ENCODE measurements at places on chromosomes 5 and 9. TPM values are rescaled to one million over a fixed set of nuclear protein-coding genes. Genes with fewer than 3 reads are reported as not detected.

GRCh38 chr5:59187857-59188256 is 605.0 kb downstream of the RAB3C start:
- peak overlapping the region; percentile 31 for H3K4me3 ChIP-seq
- no peaks in the 10 kb centered on the region for H3K27me3 ChIP-seq
- peak overlapping the region; percentile 79 for H3K27ac ChIP-seq
- peaks cover 7% of the 10 kb centered on the region for H3K36me3 ChIP-seq
- no peak for DNase-seq

DNA sequence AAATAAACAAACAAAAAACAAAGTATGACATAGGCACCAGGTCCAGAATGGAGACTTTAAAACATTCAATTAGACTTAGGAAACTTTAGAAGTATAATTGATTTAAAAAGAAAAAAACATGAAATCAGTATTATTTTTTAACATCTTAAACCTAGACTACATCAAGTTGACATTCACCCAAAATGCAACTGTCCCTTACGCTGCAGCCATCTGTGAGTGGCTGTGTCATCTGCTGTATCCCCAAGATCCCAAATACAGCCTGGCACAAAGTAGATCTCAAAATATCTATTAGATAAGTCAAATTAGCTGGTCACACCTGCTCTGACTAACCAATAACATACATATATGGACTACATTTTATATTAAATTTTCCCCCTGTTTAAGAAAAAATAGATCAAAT is 7.8 kb downstream of the TTLL11 start:
- no peaks in the 10 kb centered on the region for H3K27me3 ChIP-seq
- no peak overlapping the region for H3K4me3 ChIP-seq
- H3K27ac ChIP-seq = peak overlapping the region; percentile 90
- DNase-seq = no peak
- no peaks in the 10 kb centered on the region for H3K36me3 ChIP-seq

DNA sequence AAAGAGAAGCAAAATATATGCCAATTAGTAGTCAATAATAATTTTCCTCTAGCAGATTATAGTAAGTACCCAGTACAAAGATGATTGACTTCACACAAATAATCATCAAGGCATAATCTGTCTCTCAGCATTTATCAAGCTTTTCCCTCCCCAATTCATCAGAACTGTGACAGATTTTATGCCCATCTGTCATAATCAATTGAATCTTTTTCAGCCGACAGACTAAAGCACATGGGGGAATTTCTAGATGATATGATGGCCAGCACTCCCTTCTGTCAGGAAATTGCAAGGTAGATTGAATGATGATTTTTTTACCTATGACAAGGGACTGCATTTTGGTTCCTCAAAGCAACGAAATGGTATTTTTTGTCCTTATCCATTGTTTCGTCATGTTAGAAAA is 227.1 kb upstream of the CYLC2 start:
- H3K36me3 ChIP-seq = no peaks in the 10 kb centered on the region
- H3K27ac ChIP-seq = no peak overlapping the region
- H3K4me3 ChIP-seq = no peak overlapping the region
- DNase-seq = no peak
- no peaks in the 10 kb centered on the region for H3K4me1 ChIP-seq
- H3K27me3 ChIP-seq = no peaks in the 10 kb centered on the region

The PCDHB7 gene
- total RNA-seq = 2.2 TPM

DNA sequence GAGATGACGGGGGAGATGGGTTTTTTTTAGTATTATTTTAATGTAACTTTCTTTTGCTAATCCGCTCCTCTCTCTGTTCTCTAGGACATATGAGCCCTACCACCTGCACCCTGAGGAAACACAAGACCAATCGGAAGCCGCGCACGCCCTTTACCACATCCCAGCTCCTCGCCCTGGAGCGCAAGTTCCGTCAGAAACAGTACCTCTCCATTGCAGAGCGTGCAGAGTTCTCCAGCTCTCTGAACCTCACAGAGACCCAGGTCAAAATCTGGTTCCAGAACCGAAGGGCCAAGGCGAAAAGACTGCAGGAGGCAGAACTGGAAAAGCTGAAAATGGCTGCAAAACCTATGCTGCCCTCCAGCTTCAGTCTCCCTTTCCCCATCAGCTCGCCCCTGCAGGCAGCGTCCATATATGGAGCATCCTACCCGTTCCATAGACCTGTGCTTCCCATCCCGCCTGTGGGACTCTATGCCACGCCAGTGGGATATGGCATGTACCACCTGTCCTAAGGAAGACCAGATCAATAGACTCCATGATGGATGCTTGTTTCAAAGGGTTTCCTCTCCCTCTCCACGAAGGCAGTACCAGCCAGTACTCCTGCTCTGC is 4.8 kb downstream of the MSX2 start:
- no peaks in the 10 kb centered on the region for H3K36me3 ChIP-seq
- H3K4me3 ChIP-seq = no peak overlapping the region
- H3K4me1 ChIP-seq = peaks cover 21% of the 10 kb centered on the region
- no peak for DNase-seq
- no peak overlapping the region for H3K27ac ChIP-seq

- H3K27me3 ChIP-seq = no peaks in the 10 kb centered on the region
- H3K4me3 ChIP-seq = no peak overlapping the region
- no peak overlapping the region for H3K27ac ChIP-seq
- DNase-seq = no peak
Observed at GRCh38 chr5:80921026-80921425, 39.1 kb upstream of the RASGRF2 start.

DNA sequence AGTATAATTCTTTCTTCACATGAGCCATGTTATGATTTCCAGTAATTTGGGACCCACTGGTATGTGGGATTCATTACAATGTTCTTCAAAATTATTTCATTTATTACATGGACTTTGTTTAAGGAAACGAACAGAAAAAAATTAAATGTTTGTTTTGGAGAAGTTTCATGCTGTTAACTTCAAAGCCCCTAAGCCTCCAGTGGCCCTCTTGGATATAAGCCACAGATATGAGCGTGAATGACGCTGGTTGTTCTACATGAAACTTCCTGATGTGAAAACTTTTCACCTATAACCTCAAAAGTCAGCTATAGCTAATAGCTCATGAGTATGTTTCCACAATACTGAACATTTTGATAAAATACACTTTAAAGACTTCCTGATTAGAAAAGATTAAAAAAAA is 334.2 kb downstream of the PDE4D start:
- H3K27ac ChIP-seq = no peak overlapping the region
- no peaks in the 10 kb centered on the region for H3K36me3 ChIP-seq
- no peak overlapping the region for H3K4me3 ChIP-seq
- H3K27me3 ChIP-seq = no peaks in the 10 kb centered on the region

DNA sequence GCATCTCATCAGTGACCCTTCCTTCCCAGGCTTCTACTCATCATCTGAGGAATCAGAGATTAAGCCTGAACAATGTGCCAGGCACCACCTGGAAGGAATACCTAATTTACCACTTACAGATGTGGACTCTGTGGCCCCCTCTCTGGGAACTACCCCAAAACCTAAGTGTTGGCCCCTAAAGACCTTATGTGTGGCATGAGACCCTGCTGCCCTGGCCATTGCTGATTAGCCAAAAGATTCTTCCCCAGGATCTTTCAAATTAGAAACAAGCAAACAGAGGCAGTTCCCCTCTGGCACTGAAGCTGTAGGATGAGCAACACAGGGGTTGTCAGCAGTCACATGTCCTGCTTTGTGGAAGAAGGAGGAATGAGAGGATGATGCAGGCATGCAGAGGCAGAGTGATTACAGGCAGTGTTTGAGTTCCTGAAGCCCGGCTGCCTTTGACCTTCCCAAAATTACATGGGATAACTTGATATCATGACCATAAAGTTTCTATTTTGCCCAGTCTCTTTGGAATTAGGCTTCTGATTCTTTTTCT is 10.6 kb downstream of the SPINK4 start:
- peak; percentile 38 for DNase-seq
- H3K27me3 ChIP-seq = no peaks in the 10 kb centered on the region
- no peaks in the 10 kb centered on the region for H3K4me1 ChIP-seq
- no peak overlapping the region for H3K27ac ChIP-seq
- no peak overlapping the region for H3K4me3 ChIP-seq

DNA sequence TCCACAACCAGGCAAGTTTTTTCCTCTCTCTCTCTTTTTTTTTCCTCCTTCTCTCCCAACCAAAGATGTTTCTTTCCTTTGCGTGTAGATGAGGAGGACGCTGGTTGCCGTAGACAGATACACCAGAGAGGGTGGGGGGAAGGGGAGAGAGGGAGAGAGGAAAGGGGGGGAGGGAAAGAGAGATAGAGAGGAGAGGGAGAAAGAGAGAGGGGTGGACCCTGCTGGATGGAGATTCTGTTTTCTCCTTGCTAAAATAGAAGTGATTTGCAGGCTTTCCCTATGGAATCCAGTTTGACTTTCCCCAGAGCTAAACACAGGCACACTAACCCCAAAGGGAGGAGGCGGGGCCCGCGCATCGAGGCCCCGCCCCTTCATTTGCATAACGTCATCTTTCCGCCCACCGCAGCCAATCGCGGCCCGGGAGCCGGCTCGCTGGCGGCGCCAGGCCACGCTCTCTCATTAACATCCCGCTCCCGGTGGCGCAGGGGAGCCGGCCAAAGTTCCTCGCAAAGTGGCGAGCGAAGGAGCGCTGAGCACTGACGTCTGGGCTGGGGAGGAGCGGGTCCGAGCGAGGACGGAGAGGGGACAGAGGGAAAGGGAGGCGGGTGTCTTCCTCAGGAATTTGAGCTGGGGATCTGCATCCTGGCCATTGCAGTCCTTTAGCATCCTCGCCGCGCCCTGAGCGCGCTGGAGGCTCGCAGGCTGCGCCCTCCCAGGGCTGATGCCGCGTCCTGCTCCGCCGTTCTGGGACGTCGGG is 487 bp upstream of the EBF1 start:
- peak overlapping the region; percentile 81 for H3K27ac ChIP-seq
- H3K27me3 ChIP-seq = peaks cover 99% of the 10 kb centered on the region
- DNase-seq = peak; percentile 95
- H3K4me3 ChIP-seq = peak overlapping the region; percentile 35
- peaks cover 43% of the 10 kb centered on the region for H3K4me1 ChIP-seq

DNA sequence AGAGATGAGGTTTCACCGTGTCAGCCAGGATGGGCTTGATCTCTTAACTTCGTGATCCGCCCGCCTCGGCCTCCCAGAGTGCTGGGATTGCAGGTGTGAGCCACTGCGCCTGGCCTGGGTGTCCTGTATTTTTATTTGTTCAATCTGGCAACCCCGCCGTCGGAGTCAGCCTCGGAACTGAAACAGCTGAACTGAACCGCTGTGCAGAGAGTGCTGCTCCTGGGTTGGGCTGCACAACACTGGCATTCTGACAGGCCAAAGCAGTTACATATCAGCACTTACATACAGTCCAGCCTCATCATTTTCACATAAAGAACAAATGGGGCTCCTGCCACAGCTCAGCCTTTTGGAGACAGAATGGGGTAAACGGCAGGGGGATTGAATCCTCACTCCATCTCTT is 185.6 kb downstream of the C9orf50 start:
- no peak overlapping the region for H3K27ac ChIP-seq
- DNase-seq = no peak
- H3K27me3 ChIP-seq = no peaks in the 10 kb centered on the region
- H3K4me1 ChIP-seq = peaks cover 19% of the 10 kb centered on the region
- no peak overlapping the region for H3K4me3 ChIP-seq

GRCh38 chr5:96324708-96325107 is 108.3 kb downstream of the PCSK1 start:
- no peaks in the 10 kb centered on the region for H3K4me1 ChIP-seq
- no peaks in the 10 kb centered on the region for H3K27me3 ChIP-seq
- no peak overlapping the region for H3K4me3 ChIP-seq
- H3K36me3 ChIP-seq = no peaks in the 10 kb centered on the region
- no peak for DNase-seq

The TLX3 gene
- not detected for total RNA-seq

DNA sequence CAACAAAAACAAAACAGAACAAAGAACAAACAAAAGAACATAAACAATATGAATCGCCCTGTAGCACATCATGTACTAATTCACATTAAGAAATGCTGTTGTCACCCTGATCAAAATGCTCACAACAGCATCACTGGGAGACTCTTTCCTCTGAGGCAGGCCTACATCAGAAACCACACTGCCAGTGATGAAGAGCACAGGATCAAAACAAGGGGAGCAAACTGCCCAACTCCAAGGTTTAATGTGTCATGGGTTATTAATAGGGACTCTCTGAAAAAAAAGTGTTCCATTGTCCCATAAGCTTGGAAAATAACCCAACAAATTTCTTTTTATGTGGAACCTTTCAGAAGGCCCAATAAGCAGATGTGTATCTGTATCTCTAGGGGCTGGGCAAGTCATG is 74.2 kb downstream of the PTPN3 start:
- no peaks in the 10 kb centered on the region for H3K27me3 ChIP-seq
- H3K4me3 ChIP-seq = no peak overlapping the region
- no peak overlapping the region for H3K27ac ChIP-seq
- H3K36me3 ChIP-seq = no peaks in the 10 kb centered on the region
- DNase-seq = no peak

DNA sequence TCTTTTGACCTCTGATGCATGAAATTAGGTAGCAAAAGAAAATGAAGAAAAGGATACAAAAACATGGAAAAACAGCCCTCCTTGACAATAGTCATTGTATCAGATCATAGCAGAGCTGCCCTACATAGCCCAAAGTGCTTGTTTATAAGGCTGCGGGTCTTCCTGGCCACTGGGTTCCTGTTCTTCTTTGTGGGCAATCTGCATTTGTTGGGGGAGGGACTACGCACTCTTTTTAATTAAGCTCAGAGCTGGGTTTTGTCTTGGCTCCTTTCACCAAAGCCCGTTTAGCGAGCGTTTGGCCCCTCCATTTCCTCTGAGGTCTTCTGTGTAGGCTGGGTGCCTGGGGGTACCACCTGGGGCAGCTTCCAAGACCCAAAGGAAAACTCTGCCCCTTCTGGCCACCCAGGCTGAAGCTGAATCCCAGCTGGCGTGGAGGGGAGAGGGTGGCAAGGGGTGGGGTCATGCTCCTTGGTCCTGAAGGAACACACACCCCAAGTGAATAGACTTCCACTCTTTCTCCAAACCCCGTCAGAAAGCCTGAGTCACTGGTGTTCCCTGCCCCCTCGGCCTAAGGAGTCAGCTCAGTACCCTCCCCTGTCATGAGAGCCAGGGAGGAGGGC is 6.5 kb upstream of the PAX5 start:
- H3K4me1 ChIP-seq = no peaks in the 10 kb centered on the region
- no peak overlapping the region for H3K4me3 ChIP-seq
- no peak overlapping the region for H3K27ac ChIP-seq
- no peak for DNase-seq

The MEF2C gene
- 47.1 TPM for total RNA-seq

DNA sequence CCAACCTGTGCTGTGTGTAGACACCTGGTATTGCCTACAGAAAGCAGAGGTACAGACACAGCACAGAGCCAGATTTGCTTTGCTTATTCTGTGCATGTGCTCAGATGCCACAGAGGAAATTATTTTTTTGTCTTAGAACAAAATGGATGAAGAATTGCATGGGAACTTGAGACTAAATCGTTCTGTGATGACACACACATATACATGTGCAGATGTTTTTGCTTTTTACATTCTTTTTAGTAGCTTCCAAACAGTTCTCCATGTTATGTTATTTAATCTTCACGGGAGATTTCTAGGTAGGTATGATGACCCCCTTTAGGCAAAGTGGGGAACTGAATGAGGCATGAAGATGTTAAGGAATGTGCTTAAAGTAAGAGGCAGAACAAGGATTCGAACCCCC is 221.5 kb upstream of the PANK3 start:
- peaks cover under 1% of the 10 kb centered on the region for H3K36me3 ChIP-seq
- H3K4me3 ChIP-seq = no peak overlapping the region
- H3K4me1 ChIP-seq = no peaks in the 10 kb centered on the region
- no peaks in the 10 kb centered on the region for H3K27me3 ChIP-seq
- no peak for DNase-seq
- H3K27ac ChIP-seq = no peak overlapping the region

- H3K27ac ChIP-seq = peak overlapping the region; percentile 41
- no peak overlapping the region for H3K4me3 ChIP-seq
- no peak for DNase-seq
Observed at GRCh38 chr9:4206718-4207117, 93.2 kb downstream of the GLIS3 start.

- DNase-seq = no peak
- H3K27ac ChIP-seq = no peak overlapping the region
- no peak overlapping the region for H3K4me3 ChIP-seq
Observed at GRCh38 chr5:82925061-82925411, 152.2 kb downstream of the TMEM167A start.
